Activated T-cell treated with anti-CD3 and anti-CD28 coated beads, Interleukin-2, amount 50 U/mL, for 4 hours (primary cell): ENCODE measurements at places on chromosomes 7 and 10. TPM values are rescaled to one million over a fixed set of nuclear protein-coding genes. Genes with fewer than 3 reads are reported as not detected.

The CYP51A1 gene
- 42.2 TPM for total RNA-seq

The CRPPA gene
- total RNA-seq, result 1.2 TPM

The PWWP2B gene
- 3.3 TPM for total RNA-seq

The MAP3K8 gene
- 29.2 TPM for total RNA-seq

The IL6 gene
- total RNA-seq, result 10.0 TPM
